ENCODE measurements at places on chromosomes 16 and 17. TPM values are rescaled to one million over a fixed set of nuclear protein-coding genes. Genes with fewer than 3 reads are reported as not detected.

Gene HOXB5
- total RNA-seq: 18.9 TPM

Gene RASL10B
- 4.0 TPM for total RNA-seq

Gene TLCD3B
- not detected for total RNA-seq

Gene FNDC8
- total RNA-seq: not detected

Gene KRTAP4-7
- not detected for total RNA-seq

Gene C16orf95
- total RNA-seq: not detected

Gene TBC1D3H
- not detected for total RNA-seq

Gene CNGB1
- not detected for total RNA-seq

Gene HBA1
- total RNA-seq: not detected

Gene MYH8
- total RNA-seq: not detected

Gene AHSP
- total RNA-seq: 0.39 TPM

Gene OR3A2
- 0.13 TPM for total RNA-seq

Gene DNAAF8
- 0.08 TPM for total RNA-seq

Gene PRR35
- not detected for total RNA-seq

Gene MMP2
- total RNA-seq: 403 TPM

Gene CLEC19A
- not detected for total RNA-seq

Gene CDH5
- total RNA-seq: 3.6 TPM

Gene SCN4A
- not detected for total RNA-seq

Gene HIC1
- 97.0 TPM for total RNA-seq

Gene SLC38A8
- total RNA-seq: not detected

Gene SOX9
- total RNA-seq: 33.9 TPM

Gene NPW
- total RNA-seq: 6.6 TPM

Gene TEX19
- not detected for total RNA-seq

Gene PRSS33
- total RNA-seq: not detected

Gene CCNF
- 23.3 TPM for total RNA-seq

Gene CHST5
- total RNA-seq: not detected

Gene CD79B
- not detected for total RNA-seq

Gene RNF112
- 1.6 TPM for total RNA-seq

Gene HOXB6
- 64.5 TPM for total RNA-seq

Gene TP53TG3F
- total RNA-seq: not detected

Gene KRTAP4-4
- total RNA-seq: not detected

Gene CDH1
- 1.8 TPM for total RNA-seq
